Stimulated activated CD4-positive, alpha-beta T cell treated with anti-CD3 and anti-CD28 coated beads, Interleukin-15, amount 100 ng/mL, for 1 hour (primary cell): ENCODE measurements at places on chromosomes 16 and 17.

DNA sequence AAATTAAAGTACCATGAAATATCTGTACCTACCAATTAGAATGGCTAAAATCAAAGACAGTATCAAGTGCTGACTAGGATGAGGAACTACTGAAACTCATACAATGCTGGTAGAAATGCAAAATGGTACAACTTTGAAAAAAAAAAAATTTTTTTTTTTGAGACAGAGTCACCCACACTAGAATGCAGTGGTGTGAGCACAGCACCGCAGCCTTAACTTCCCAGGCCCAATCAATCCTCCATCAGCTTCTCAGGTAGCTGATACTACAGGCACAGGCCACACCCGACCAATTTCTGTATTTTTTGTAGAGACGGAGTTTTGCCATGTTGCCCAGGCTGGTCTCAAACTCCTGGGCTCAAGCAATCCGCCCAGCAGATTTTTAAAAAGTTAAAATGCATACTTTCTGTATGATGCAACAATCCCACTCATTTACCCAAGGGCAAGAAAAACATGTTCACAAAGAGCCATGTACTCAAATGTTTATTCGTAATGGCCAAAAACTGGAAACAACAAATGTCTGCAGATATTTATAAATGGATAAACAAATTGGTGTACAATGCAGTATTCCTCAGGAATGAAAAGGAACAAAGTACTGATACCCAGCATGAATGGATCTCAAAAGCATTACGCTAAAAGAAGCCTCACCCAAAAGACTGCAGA is 8.7 kb downstream of the SMURF2 start:
- no peak for DNase-seq

DNA sequence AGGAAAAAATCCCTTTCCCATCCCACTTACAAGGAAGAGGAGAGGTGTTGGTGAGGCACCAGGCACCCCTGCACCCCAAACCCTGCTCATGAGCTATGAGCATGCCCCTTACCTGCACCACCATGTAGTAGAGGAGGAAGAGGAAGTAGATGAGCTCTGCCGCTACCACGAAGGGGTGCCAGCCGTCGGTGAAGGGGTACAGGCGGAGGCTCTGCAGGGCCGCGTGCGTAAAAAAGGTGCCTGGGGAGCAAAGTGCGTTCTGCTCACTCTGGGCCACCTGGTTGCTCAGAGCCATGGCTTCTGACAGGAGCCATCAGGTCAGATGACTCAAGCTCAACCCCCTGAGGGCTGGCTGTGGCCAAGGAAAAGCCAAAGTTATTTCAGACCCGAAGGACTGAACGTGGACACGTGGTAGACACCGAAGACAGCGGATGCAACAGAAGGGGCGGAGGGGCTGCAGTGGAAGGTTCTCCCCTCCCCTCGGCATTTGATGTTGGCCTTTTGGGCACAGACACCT is 25.3 kb upstream of the GCSH start:
- DNase-seq = no peak

DNA sequence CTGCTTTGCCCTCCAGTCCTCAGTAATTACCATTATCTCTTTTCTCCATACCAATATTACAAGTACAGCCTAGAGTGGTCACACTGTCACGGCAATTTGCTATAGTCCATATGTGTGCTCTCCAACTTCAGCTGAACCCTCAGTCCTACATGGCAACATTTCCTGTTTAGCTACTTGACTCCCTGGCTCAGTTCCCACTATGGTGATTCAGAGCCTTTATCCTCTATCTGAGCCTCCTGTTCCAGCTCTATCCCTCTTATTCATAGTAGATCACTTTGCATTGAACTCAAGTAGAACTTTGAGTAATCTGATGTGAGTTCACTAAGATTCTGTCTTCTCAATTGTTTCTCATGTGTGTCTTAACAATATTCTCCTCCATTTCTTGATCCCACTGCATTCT is 43.7 kb upstream of the GOSR1 start:
- DNase-seq = no peak

DNA sequence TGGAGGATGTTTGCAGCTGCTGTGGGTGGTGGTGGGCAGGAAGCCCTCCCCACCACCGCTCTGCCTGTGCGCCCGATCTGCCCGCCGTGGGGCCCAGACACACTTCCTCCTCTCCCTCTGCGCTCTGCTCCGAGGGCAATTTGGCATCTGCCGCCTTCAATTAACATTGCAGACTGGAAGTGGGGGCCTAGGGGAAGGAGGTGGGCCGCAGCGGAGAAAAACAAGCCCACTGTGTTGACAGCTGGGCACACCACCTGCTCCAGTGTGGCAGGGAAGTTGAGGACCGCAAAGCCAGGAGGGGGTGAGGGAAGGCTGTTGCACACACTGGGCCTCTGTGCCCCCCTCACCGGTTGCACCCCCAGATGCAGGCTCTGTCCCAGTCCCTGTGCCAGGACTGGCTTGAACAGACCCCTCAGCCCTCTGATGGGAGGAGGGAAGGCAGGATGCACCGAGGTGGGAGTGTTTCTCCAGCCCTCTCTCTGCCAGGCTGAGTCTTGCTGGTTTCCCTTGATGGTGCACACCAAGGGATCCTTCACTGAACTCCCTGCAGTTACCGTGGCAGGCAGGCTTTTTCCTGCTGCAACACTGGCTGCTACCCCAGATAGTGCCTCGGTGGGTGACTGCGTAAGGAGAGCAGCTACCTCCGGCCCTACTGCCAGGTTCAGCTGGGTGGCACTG is 72.8 kb upstream of the MED9 start:
- DNase-seq = peak; percentile 31

DNA sequence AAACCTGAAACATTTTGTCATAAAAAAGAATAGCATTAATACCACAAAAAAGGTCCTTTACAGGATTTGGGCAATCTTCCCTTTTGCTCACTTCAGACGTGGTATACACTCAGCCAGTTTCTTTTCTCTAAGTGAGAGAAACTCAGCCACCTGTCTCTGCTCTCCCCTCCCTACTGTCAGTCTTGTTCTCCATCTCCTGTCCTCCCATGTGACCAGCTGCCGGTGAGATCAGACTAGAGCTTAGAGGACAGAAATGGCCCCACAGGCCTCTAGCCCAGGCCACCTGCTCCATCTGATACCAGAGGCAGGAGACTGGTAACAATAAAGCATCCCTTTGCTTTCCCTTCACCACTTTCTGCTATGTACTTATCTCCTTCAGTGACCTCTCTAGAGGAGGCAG is 34.9 kb downstream of the CMC2 start:
- no peak for DNase-seq

DNA sequence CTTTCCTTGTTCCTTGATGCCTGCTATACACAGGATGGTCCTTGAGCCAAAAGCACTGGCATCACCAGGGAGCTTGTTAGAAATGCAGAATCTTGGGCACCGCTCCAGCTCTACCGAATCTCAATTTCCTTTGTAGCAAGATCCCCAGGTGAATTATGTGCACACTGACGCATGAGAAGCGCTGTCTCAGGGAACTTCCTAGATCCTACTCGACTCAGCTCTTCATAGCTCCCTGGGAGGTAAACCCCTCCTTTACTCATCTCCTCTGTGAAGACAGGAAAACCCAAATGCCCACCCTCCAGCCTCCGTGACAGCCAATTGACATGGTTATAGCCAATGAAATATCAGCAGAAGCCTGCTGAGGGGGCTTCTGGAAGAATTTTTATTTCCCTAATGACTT is 4.1 kb downstream of the USP31 start:
- DNase-seq = no peak

DNA sequence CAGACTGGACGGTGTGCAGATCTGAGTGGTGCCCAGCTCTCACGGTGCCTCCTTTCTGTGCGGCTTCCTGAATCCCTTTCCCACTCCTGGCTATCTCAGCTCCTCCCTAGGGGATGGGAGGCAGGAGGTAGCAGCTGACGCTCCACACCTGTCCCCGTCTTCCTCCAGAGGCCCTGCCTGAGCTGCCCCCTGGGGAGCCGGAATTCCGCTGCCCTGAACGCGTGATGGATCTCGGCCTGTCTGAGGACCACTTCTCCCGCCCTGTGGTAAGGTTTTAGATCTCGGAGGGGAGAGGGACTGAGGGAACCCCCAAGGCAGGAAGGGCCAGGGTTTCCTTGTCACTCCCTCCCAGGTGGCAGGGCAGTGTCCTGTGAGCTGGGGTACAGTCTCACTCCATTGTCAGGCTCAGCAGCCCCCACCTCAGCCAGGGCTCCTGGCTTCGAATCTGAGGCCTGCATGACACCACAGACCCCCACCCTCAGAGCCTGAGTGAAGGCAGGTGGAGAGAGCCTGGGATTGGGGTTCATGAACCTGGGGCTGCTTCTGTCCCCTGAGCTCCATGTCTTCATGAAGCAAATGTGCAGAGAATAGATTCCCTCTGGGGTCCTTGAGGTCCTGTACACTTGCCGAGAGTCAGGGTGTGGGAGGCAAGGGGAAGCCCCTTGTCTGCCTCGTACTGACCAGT is 6.6 kb downstream of the DEF8 start:
- DNase-seq = no peak

- no peak for DNase-seq
Observed at GRCh38 chr16:89402962-89403361, 87.4 kb downstream of the ANKRD11 start.

- DNase-seq = no peak
Observed at GRCh38 chr16:4746991-4747574, 12.7 kb downstream of the DNAAF8 start.

- no peak for DNase-seq
Observed at GRCh38 chr16:1781758-1782407, 488 bp downstream of the SPSB3 start.

GRCh38 chr17:19755821-19756510 is 7.9 kb upstream of the ALDH3A1 start:
- no peak for DNase-seq

GRCh38 chr17:2903193-2903974 is 107.1 kb downstream of the RAP1GAP2 start:
- DNase-seq = no peak

DNA sequence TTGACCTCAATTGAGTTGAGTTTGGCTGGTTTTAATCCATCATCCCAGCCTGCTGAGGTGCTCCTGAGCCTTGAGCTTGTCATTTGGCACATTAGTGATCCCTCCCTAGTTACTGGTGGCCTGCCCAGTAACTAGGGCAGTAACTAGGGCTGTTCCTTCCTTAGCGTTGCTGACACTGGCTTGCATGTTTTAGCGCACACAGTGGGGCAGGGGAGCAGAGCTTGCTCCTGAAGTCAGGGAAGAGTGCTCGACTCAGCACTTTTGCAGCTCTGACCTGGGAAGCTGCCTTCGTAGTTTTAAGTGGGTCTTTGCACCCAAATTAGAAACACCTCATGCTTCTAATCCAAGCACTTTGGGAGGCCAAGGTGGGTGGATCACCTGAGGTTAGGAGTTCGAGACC is 15.7 kb downstream of the CCDC42 start:
- no peak for DNase-seq

- no peak for DNase-seq
Observed at GRCh38 chr17:17446666-17447155, 30.1 kb upstream of the MED9 start.

DNA sequence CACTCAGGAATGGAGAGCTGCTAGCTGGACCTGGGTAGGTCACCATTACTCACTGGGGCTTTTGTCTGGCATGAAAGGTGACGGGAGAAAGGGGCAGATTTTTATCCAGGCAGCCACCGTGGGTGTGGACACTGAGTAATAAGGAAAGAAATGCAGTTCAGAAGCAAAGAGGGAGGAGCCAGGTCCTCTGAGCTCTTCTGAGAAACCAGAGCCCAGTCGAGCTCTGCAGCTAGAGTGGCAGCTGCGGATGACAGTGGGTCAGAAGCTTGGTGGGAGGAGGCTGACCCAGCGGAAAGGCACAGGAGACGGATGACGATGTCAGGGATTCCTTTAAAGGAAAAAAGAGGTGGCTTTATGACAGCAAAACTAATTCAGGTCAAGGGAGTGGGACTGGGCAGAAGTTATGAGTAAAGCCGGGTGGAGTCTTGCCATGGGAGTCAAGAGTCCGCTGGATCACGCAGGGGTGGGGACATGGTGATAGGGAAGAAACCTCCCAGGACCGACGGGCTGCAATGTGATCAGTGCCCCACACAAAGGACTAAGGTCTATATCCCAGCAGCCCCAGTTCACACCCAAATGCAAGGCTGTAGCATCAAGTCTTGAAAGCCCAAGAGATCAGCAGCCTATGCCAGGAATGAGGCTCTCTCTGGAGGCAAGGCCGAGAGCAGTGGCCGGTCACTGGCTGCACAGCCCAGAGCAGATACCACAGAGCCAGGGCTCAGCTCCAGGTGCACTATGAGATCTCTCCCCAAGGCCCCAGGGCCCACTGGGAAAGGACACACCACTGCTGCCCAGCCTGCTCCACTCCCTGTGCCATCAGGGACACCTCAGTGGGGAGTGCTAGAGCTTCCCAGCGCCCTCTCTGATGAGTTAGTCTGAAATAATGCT is 6.3 kb upstream of the MNT start:
- DNase-seq = no peak

DNA sequence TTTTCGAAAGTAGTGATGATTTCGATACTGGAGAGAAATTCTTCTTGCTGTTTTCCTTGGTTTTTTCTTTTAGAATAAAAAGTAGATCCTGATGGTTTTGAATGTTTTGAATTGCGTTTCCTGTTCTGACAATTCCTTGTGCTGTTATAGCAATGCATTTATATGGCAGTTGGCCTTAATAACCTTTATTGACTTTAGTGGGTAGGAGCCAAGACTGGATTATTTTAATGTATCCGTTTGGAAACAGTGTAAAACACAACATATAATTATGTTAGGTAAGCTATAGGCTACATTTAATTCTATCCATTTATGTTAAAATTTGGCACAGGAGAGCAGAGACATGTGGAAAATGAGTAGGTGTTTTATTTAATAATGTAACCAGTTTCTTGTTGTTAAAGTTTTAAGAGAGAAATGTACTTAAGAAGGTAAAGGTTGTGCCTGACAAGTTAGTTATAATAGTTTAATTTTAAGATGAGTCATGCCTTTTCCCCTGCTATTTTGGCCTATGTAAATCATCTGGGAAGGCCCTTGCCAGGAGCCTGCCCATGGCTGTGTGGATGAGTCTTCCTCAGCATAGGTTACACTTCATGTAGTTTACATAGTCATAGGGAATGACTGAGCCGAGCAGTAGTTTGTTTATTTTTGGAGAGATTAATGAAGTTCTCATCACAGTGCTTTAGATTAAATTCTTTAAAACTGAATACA is 189.9 kb downstream of the FTO start:
- DNase-seq = no peak

GRCh38 chr17:58005728-58006559 is 1.1 kb downstream of the SRSF1 start:
- no peak for DNase-seq

DNA sequence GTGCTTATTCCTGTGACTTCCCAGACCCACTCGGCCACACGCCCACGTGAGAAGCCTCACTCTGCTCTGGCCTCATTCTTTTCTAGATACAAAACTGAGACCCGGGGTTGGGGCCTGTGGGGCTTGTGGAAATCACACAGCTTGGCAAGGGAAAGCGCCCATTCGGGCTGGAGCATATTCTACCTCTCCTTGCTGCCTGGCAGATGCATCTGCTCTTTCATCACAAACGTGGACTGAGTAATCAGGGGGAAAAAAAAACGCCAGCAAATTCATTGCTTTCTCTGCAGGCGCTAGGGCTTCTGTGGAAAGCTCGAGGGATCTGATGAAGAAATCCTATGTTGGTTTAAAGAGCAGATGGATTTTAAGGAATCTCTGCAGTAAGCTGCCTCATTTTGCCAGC is 44.4 kb downstream of the DNAH9 start:
- DNase-seq = no peak

GRCh38 chr16:27096375-27096774 is 29.6 kb downstream of the C16orf82 start:
- DNase-seq = no peak

- DNase-seq = no peak
Observed at GRCh38 chr16:88569614-88569984, 604 bp upstream of the ZC3H18 start.
